ENCODE measurements at places on chromosomes 4 and X.
A peak's percentile ranks its signal among the peaks of the same experiment; 100 is the strongest.

GRCh38 chr4:144819591-144819990 lies 173.6 kb downstream of the HHIP start:
- no peak for DNase-seq

- DNase-seq, result no peak
Observed at GRCh38 chr4:113838460-113838859, 76.9 kb upstream of the CAMK2D start.

- DNase-seq, result peak; percentile 59
Observed at GRCh38 chr4:139368998-139369397, 66.7 kb upstream of the NDUFC1 start.

- DNase-seq, result no peak
Observed at GRCh38 chrX:25296850-25297249, 281.1 kb upstream of the ARX start.

GRCh38 chr4:83040269-83040668 lies 5.3 kb downstream of the COPS4 start:
- DNase-seq, result no peak

GRCh38 chr4:182577411-182577810 lies 334.2 kb downstream of the TENM3 start:
- no peak for DNase-seq

DNA sequence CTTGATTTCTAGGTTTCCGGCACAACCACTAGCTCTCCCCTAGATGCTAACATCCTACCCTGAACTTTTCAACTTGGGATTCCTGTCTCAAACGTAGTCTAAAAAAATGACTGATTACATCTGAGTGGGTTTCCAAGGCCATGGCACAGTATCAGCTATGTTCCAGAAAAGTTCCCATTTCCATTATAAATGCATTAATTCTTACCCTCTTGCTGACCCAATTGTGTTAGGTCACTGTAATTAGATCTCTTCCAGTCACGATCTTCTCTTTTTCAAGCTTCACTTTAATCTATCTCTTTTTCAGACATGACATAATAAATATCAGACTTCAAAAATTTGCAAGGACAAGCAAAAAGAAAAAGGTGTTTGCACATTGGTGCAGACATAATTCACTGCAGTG lies 50.6 kb upstream of the PDE5A start:
- DNase-seq, result no peak

GRCh38 chr4:94695384-94695783 lies 62.4 kb upstream of the BMPR1B start:
- no peak for DNase-seq

- DNase-seq, result no peak
Observed at GRCh38 chr4:5044341-5044740, 6.9 kb upstream of the STK32B start.

DNA sequence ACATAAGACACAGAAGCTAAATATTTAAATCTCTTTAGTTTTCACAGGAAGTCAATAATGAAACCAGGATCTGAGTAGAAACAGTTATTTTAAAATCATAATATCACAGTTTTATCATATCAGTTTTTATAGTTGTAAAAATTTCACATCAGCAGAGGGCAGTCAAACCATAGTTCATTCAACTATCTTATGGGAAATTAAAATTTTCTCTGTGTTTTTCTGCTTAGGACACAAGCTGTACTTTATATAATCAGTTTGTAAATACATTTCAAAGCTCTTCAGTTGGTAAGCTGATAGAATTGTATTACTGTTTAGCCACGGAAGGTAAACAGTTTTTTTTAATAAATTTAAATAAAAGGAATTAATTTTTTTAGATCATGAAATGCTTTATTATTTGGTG lies 204.8 kb upstream of the NUDT6 start:
- DNase-seq, result no peak

- DNase-seq, result no peak
Observed at GRCh38 chr4:140363558-140363957, 9.9 kb upstream of the SCOC start.

- DNase-seq, result no peak
Observed at GRCh38 chr4:53005808-53006207, 143.7 kb downstream of the RASL11B start.

DNA sequence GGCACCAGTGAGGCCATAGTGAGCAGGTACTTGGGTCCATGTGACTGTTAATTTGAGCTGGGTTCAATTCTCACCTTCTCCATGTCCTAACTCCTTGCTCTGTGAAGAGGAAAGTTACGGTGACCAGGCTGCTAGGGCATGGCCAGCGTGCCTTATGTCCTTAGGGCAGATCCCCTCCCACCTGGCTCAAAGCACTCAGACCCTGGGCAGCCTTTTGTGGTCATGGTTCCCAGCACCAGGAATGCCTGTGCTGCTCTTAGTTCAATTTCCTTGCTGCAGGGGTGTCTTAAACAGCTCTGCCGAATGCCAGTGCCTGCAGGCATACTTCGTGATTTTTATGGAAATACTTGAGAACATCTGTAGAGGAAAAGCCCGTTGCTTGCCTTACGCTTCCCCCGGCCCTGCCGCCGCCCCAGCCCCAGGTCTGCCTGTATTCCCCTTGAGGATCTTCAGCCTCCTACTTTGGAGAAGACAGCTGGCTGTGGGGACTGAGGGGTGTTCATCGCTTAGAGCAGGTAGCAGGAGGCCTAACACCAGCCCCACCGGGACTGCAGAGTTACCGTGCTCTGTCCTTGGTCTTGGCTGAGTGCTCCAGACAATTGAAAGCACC lies 3.1 kb upstream of the CDK16 start:
- DNase-seq, result no peak

DNA sequence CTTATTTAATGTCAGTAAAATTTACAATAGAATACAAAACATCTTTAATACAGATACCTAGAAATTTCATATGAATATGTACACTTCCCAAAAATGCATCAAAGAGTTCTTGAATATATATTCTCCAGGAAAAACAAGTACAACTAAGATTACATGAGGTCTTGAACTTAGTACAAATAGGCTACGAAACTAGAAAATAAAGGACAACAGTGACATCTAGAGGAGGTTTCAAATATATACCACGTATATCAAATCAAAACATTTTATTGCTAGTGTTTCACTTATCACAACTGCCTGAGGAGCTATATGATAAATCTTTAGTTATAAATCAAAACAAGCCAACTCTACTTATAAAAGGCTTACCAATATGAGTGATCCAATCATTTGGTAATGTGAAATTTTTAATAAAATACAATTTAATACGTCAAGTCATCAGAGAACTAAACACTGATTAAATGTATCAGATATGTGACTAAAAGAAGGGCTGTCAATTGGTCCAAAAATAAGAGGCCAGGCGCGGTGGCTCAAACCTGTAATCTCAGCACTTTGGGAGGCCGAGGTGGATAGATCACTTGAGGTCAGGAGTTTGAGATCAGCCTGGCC lies 36.6 kb downstream of the ANAPC10 start:
- peak; percentile 6 for DNase-seq

DNA sequence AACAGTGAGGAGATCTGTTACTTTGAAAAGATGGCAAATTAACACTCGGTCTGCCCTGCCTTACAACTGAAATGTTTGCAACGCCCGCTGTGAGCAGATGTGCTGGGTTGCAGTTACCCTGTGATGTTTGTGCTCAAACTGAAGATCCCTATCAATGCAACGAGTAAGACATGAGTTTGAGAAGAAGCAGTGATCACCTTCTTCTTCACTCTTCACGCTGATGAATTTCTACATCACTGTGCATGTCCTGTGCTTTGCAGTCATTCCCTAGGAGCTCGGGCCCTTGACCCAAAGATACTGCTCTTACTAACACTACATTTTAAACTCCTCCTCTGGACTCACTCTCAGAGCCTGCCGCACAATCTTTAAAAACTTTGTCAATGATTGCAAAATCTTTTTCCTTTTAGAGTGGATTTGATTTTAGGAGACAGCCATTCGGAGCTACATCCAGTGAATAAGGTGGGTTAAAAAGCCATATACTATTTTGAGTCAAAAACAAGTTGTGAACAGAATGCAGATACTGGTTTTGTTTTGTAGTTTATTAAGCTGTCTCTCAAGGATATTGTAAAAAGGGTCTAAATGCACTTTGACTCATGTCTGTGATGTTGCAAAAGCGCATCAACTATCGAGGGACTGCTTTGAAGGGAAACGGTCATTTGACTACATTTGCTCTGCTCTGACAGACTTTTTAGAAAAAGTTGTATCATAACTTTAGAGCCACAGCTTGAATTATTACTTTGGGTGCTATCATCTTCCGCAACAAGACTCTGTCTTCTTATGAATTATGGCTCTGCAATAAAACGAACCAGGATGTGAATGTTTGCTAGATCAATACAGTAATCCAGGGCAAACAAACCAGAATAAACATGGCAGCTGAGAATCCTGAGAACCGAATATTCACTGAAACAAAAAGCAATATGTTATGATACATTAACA lies 5.7 kb upstream of the RHOH start:
- DNase-seq, result peak; percentile 58

DNA sequence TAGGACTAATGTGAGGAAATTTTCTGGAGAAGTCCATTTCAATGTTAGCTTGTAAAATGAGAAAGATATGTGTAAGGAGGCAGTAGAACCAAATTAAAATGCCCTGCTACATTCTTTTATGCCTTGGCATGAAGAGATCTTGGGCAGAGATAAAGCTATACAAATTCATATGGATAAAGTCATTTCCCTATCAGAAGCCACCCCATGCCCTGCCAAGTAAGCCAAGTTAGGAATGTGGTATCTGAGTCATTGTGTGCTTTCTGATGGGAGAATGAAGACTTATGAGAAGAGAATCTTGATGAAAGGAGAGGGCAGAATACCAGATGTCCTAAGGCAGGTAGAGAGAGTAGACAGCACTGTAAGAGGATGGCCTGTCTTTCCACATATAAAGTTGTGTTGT lies 83.7 kb downstream of the TEX13A start:
- no peak for DNase-seq

- DNase-seq, result peak; percentile 47
Observed at GRCh38 chrX:41084893-41085511, at the start of gene USP9X. Gene USP9X, plus strand, starts transcription at chrX:41085445. Its CDS starts 38,184 bp downstream, at chrX:41123629.

- no peak for DNase-seq
Observed at GRCh38 chr4:89834486-89835209, 2.3 kb downstream of the SNCA start.

GRCh38 chr4:139900964-139901376 lies 235.4 kb downstream of the MGST2 start:
- DNase-seq, result no peak

GRCh38 chrX:54447461-54447860 lies 7.3 kb downstream of the TSR2 start:
- DNase-seq, result peak; percentile 2

DNA sequence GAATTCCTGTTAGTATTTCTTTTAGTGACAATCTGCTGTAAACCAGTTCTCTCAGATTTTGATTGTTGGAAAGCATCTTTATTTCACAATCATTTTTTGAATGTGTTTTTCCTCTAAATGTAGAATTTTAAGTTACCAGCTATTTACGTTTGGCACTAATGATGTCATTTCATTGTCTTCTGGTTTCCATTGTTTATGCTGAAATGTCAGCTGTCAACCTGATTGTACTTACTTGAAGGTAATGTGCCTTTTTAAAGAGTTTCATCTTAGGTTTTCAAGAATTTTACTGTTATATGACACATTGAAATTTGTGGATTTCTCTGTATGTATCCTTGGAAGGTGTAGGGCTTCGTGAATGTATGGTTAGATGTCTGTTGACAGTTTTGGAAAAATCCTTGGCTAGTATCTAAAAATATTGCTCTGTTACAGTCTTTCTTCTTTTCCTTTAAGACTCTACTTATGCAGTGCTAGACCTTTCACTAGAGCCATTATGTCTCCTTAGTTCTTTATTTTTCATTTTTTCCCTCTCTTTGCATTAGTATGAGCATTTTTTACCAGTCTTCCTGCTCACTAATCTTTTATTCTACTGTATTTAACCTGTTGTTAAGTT lies 30.4 kb downstream of the SMAD1 start:
- DNase-seq, result no peak

GRCh38 chrX:45232139-45232538 lies 31.5 kb upstream of the DIPK2B start:
- DNase-seq, result no peak

- no peak for DNase-seq
Observed at GRCh38 chr4:10413177-10413576, 44.0 kb downstream of the ZNF518B start.

DNA sequence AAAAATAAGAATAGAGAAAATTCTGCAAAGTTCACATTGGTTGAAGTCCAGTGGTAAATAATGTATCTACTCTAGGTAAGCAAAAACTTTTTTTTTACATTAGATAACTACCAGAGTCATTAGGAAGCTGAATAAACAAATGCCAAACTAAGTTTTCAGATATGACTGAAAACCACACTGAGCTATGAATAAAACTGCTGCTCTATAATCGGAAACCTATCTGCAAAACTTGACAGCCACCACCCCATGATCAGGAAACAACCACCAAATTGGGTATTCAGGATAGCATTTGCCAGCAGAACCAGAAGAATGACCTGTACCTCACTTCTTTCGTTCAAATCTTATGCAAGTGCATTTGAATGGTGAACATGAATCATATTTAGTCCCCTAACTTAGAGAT lies 173.0 kb upstream of the TET2 start:
- no peak for DNase-seq

GRCh38 chr4:52296341-52296740 lies 245.2 kb downstream of the SPATA18 start:
- DNase-seq, result no peak

- DNase-seq, result no peak
Observed at GRCh38 chr4:7549866-7550265, 115.1 kb upstream of the PSAPL1 start.

- no peak for DNase-seq
Observed at GRCh38 chr4:176163041-176163440, 32.3 kb downstream of the SPATA4 start.

DNA sequence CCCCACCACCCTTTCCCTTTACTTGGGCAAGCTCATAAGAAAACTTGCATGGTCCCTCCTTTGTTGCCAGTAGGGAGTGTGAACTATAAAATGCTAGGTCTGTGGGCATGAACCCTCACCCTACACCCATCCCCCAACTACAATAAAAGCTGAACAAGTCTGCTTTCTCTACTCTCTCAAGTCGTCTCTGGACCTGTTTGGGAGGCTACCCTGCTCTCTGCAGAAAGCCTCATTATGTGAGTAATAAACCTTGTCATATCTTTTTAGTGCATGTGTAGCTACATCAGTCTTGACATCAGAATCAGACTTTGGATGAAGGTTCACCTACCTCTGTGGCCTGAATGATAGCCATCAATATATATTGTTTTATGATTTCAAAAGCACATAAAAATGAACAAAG lies 155.4 kb upstream of the FAM241A start:
- no peak for DNase-seq

DNA sequence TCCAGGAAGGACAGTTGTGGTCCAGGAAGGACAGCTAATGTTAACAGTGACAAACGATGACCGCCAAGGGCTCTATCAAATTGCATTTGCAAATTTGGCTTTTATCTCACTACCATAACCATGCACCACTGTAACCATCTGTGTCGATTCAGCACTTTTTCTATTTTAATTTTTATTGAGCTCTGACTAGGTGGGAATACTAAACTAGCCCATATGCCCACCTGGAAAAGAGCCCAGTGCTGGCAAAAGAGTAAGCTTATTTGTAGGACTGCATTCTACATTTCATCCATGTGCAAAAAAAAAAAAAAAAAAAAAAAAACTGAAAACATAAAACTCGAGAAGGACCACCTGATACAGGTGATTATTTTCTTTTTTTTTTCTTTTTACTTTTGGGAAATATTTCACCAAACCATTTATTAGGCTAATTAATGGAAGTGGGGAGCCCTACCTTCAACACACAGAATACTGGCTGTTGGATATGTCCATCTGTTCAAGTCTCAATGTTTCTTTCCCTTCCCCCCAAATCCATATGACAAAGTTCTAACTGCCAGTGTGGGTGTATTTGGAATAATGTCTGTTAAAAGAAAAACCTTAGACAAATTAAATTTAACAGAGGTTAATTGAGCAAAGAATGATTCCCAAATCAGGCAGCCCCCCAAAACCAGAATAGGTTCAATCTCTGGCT lies 99.5 kb upstream of the MXRA5 start:
- no peak for DNase-seq

- DNase-seq, result no peak
Observed at GRCh38 chr4:131367441-131367840, 1781.7 kb upstream of the PCDH10 start.

Data from SHP77 (cell line).